ENCODE measurements at places on chromosomes 6 and 20.

- DNase-seq: no peak
These were observed 53.8 kb downstream of the TRIM38 start for GRCh38 chr6:26016245-26016962.

- no peak for DNase-seq
These were observed 81.8 kb downstream of the EDN3 start for GRCh38 chr20:59382157-59382725.

- DNase-seq: no peak
These were observed 136.1 kb downstream of the FOXC1 start for GRCh38 chr6:1745814-1746213.

- no peak for DNase-seq
These were observed 361.0 kb downstream of the CD83 start for GRCh38 chr6:14478381-14479225.
